ENCODE measurements at places on chromosomes 12 and 14.

DNA sequence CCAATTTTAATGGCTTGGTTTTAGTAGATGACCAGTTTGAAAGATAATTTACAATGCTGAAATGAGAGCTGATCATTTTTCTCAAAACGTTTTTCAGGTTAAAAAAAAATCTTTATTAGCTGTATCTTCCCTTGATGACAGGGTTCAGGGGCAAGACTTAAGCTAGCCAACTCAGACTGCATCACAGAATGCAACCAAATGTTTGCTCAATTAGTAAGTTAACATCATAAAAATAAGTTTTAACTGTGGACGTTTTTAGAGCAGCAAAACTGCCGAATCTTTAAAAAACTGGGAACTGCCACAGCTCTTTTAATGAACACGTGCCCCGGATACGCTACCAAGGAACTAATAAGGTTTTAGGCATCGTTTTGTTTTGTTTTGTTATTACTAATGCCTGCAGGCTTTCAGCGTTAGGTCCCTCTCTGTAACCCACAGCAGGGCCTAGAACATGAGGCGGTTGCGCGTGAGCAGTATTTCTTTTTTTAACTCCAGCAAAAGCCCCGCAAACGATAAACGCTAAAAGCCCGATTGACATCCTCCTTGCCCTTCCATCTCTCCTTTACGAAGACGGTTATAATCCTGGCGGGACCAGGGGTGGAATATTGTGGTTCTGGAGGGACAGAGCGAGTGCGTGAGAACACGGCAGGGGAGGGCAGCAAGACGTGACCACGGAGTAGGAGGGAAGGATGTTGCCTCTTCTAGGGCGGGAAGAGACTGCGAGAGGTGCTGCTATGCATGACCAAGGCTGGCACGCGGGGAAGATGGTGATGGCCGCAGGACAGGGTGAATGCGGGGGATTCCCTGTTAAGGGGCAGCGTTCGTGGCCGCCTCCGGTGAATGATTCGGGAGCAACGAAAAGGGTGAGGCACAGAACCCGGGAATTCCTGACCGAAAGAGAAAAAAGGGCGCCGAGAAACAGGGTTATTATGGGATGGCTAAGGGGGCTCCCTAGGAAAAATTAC lies 652 bp downstream of the SUPT16H start:
- H3K27ac ChIP-seq, result peak overlapping the region; percentile 81
- peaks cover 14% of the 10 kb centered on the region for H3K4me1 ChIP-seq
- peaks cover 3% of the 10 kb centered on the region for H3K36me3 ChIP-seq
- H3K4me3 ChIP-seq, result peak overlapping the region; percentile 74
- peak; percentile 62 for DNase-seq
- no peaks in the 10 kb centered on the region for H3K27me3 ChIP-seq

DNA sequence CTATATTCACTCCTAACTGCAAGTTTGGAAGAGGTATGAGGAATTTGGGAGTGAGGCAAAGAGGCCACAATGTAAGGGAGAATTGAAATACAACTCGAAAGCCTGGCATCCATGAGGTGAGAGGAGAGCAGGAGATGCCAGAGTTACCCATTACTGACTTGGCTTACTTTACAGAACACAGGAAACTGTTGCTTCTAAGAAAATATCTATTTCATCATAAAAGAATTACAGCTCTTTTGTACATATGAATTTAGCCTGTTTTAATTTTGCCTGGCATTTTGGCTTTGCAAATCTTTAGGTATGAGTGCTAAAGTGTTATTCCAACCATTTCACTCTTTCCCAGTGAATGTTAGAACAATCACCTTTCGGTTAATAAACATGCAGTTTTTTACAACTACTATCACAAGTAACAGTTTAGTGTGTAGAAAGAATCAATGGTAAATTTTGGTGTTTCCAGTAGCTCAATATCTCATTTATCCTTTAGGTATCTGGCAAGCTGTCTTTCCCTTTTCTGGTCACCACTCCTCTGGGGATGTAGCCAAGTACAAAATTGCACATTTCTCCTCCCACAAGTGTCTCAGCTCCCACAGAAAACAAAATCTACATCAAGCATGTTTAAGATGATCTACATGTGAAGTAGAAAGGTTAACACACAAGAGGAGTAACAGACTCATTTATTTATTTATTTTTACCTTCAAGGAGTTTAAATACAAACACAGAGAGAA lies 196.6 kb upstream of the DCN start:
- H3K4me3 ChIP-seq, result no peak overlapping the region
- H3K4me1 ChIP-seq, result peaks cover 14% of the 10 kb centered on the region
- no peak overlapping the region for H3K27ac ChIP-seq
- H3K27me3 ChIP-seq, result no peaks in the 10 kb centered on the region

GRCh38 chr12:102907918-102908317 lies 9.1 kb downstream of the PAH start:
- H3K4me1 ChIP-seq, result no peaks in the 10 kb centered on the region
- no peaks in the 10 kb centered on the region for H3K36me3 ChIP-seq
- no peaks in the 10 kb centered on the region for H3K27me3 ChIP-seq
- no peak overlapping the region for H3K27ac ChIP-seq
- no peak for DNase-seq

DNA sequence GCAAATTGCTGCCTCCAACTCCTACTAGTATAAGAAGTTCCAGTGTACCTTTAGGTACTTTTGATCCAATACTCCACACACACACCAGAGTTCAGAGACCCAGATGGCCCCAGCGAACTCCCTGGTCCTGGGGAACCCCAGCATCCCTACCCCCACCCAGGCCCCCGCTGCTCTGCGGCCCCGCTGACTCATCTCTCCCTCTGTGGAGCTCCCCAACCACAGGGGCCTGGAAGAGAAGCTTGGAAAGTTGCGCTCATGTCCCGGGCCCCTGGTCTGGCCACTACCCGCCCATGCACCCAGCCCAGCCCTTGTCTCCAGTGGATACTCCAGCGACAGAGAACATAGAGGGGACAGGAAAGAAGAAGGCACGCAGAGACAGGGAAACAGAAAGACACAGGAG lies 4.2 kb upstream of the SP7 start:
- H3K27me3 ChIP-seq, result no peaks in the 10 kb centered on the region
- no peak for DNase-seq
- H3K27ac ChIP-seq, result no peak overlapping the region
- no peaks in the 10 kb centered on the region for H3K4me1 ChIP-seq
- H3K36me3 ChIP-seq, result no peaks in the 10 kb centered on the region

GRCh38 chr12:117857632-117858612 lies 110.9 kb downstream of the KSR2 start:
- H3K36me3 ChIP-seq, result no peaks in the 10 kb centered on the region
- peak; percentile 53 for DNase-seq
- no peaks in the 10 kb centered on the region for H3K4me1 ChIP-seq
- H3K27ac ChIP-seq, result no peak overlapping the region
- H3K27me3 ChIP-seq, result no peaks in the 10 kb centered on the region

- no peaks in the 10 kb centered on the region for H3K27me3 ChIP-seq
- H3K4me1 ChIP-seq, result peaks cover 5% of the 10 kb centered on the region
- no peak for DNase-seq
- no peak overlapping the region for H3K4me3 ChIP-seq
- H3K36me3 ChIP-seq, result no peaks in the 10 kb centered on the region
Observed at GRCh38 chr12:3363608-3364007, 127.4 kb upstream of the PRMT8 start.

- no peak for DNase-seq
- H3K4me1 ChIP-seq, result no peaks in the 10 kb centered on the region
- H3K27ac ChIP-seq, result no peak overlapping the region
- no peaks in the 10 kb centered on the region for H3K36me3 ChIP-seq
- H3K4me3 ChIP-seq, result no peak overlapping the region
Observed at GRCh38 chr14:32224737-32225377, 21.8 kb upstream of the RNU6-8 start.

GRCh38 chr14:70788898-70789297 lies 20.4 kb downstream of the MAP3K9 start:
- H3K36me3 ChIP-seq, result no peaks in the 10 kb centered on the region
- H3K4me1 ChIP-seq, result no peaks in the 10 kb centered on the region
- H3K4me3 ChIP-seq, result no peak overlapping the region
- no peak overlapping the region for H3K27ac ChIP-seq

GRCh38 chr12:31874961-31875608 lies 84.1 kb upstream of the RESF1 start:
- H3K4me3 ChIP-seq, result no peak overlapping the region
- H3K27ac ChIP-seq, result no peak overlapping the region
- no peaks in the 10 kb centered on the region for H3K27me3 ChIP-seq
- DNase-seq, result peak; percentile 29
- no peaks in the 10 kb centered on the region for H3K36me3 ChIP-seq

DNA sequence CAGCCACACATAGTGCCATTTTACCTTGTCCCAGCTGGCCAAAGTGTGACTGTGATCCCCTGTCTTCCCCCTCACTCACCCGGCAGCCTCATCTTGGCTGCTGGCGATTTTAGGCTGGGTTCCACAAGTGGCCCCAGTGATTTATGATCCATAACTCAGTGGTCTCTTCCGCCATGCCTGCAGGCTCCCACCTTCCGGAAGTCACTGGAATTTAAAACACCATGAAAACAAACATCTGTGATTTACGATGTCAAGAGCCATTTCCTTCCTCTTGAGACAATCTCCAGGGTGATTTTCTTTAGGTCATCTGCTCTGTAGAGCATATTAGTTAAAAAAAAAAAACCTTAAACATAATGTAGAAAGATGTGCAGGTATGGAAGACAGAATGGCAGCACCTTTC lies 282.3 kb downstream of the CACNA1C start:
- H3K36me3 ChIP-seq, result no peaks in the 10 kb centered on the region
- no peaks in the 10 kb centered on the region for H3K4me1 ChIP-seq
- H3K27ac ChIP-seq, result no peak overlapping the region
- H3K4me3 ChIP-seq, result no peak overlapping the region
- H3K27me3 ChIP-seq, result no peaks in the 10 kb centered on the region

GRCh38 chr14:94665121-94665520 lies 52.9 kb downstream of the SERPINA3 start:
- no peaks in the 10 kb centered on the region for H3K36me3 ChIP-seq
- no peaks in the 10 kb centered on the region for H3K27me3 ChIP-seq
- DNase-seq, result no peak

DNA sequence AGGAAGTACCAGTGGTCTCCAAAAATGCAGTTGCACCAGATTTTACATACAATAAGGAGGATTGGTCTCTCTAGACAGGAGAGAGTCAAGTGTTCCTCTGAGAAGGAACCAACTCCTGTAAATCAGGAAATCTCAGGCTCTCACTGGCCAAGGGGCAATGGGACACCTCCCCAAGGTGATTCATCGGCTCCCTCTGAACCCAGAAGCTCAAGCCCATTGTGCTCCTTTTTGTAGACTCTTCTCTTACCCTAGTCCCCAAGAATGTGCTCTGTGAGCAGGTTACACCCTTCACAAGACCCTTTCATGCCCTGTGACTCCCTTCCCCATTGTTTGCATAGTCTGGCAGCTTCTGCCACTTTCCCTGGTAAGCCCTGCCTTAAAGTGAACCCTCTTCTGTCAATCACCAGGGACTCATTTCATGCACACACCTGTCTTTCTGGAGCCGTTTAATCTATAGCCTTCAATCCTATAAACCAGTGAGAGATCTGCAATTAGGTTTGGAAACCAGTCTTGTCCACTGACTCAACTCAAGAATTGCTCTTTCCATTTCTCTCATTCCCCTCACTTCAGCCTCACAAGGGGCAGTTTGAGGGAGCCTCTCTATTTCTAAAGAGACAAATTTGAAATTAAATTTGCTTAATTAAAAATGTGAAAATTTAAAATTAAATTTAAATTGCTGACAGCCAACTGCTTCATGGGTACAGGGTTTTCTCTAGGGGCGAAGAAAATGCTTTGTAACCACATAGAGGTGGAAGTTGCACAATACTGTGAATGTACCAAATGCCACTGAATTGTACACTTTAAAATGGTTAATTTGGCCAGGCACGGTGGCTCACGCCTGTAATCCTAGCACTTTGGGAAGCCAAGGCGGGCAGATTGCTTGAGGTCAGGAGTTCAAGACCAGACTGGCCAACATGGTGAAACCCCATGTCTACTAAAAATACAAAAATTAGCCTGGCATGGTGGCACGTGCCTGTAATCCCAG lies 38.3 kb upstream of the LTA4H start:
- DNase-seq, result no peak
- H3K4me3 ChIP-seq, result no peak overlapping the region
- no peaks in the 10 kb centered on the region for H3K4me1 ChIP-seq
- H3K27ac ChIP-seq, result no peak overlapping the region

DNA sequence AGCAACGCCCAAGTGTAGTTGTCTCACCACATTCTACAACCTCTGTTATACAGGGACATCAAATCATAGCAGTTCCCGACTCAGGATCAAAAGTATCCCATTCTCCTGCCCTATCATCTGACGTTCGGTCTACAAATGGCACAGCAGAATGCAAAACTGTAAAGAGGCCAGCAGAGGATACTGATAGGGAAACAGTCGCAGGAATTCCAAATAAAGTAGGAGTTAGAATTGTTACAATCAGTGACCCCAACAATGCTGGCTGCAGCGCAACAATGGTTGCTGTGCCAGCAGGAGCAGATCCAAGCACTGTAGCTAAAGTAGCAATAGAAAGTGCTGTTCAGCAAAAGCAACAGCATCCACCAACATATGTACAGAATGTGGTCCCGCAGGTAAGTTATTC lies 123.0 kb downstream of the ARID2 start:
- H3K27me3 ChIP-seq, result no peaks in the 10 kb centered on the region
- H3K4me1 ChIP-seq, result no peaks in the 10 kb centered on the region
- H3K36me3 ChIP-seq, result no peaks in the 10 kb centered on the region
- DNase-seq, result no peak
- no peak overlapping the region for H3K27ac ChIP-seq

GRCh38 chr12:64452559-64453329 lies 824 bp downstream of the TBK1 start:
- H3K27ac ChIP-seq, result peak overlapping the region; percentile 91
- no peaks in the 10 kb centered on the region for H3K36me3 ChIP-seq
- peak overlapping the region; percentile 96 for H3K4me3 ChIP-seq
- H3K4me1 ChIP-seq, result no peaks in the 10 kb centered on the region

- no peaks in the 10 kb centered on the region for H3K27me3 ChIP-seq
- no peak overlapping the region for H3K4me3 ChIP-seq
- no peaks in the 10 kb centered on the region for H3K36me3 ChIP-seq
- DNase-seq, result peak; percentile 14
Observed at GRCh38 chr12:41407232-41407799, 219.2 kb downstream of the PDZRN4 start.

DNA sequence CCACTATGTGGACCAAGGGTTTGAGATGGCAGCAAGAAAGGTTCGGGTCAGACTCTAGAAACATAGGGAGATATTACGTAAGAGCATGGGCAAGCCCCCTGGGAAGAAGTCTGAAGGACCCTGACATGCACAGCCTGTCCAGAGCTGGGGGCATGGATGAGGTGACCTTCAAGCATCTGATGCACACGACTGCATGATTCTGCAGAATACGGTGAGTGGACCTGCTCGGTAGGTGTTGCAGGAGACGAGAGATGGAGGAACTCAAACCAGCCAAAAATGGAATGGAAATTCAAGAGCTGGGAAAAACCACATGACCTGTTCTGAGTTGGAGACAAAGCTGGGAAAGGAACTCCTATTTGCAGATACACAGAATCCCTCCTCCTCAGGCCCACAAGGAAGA lies 43.6 kb downstream of the ANO2 start:
- no peak for DNase-seq
- no peaks in the 10 kb centered on the region for H3K27me3 ChIP-seq
- no peak overlapping the region for H3K27ac ChIP-seq
- no peak overlapping the region for H3K4me3 ChIP-seq

DNA sequence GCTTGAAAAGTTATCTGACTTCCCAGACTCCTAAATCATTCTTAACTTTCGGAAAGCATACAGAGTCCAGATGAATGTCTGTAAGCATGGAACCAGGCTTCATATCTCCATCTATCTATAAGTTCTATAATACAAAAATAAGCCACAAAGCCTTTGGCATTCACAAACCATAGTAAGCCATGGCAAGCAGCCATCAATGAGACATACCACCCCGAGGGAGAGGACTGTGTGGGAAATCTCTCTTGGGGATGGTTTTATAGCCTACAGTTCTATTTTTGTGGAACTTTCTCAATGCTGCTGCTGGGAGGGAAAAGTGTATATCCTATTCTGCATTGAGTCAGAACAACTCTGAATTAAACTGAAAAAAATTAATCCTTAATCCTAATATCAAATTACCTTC lies 20.4 kb downstream of the EGLN3 start:
- no peak overlapping the region for H3K4me3 ChIP-seq
- no peak overlapping the region for H3K27ac ChIP-seq
- no peaks in the 10 kb centered on the region for H3K36me3 ChIP-seq
